ENCODE measurements at places on chromosomes 12 and 14. TPM values are rescaled to one million over a fixed set of nuclear protein-coding genes. Genes with fewer than 3 reads are reported as not detected.

GRCh38 chr14:74855945-74856344 is 20.0 kb downstream of the PROX2 start:
- H3K27ac ChIP-seq: no peak overlapping the region
- H3K4me1 ChIP-seq: peaks cover 23% of the 10 kb centered on the region
- no peaks in the 10 kb centered on the region for H3K36me3 ChIP-seq

- no peaks in the 10 kb centered on the region for H3K4me1 ChIP-seq
- no peaks in the 10 kb centered on the region for H3K36me3 ChIP-seq
- no peak overlapping the region for H3K4me3 ChIP-seq
- H3K27ac ChIP-seq: no peak overlapping the region
- no peaks in the 10 kb centered on the region for H3K27me3 ChIP-seq
- peak; percentile 53 for DNase-seq
Measured at GRCh38 chr12:128829861-128830504, 6.2 kb upstream of the SLC15A4 start.

The JAG2 gene
- total RNA-seq: 1.8 TPM

The GDF3 gene
- not detected for total RNA-seq

DNA sequence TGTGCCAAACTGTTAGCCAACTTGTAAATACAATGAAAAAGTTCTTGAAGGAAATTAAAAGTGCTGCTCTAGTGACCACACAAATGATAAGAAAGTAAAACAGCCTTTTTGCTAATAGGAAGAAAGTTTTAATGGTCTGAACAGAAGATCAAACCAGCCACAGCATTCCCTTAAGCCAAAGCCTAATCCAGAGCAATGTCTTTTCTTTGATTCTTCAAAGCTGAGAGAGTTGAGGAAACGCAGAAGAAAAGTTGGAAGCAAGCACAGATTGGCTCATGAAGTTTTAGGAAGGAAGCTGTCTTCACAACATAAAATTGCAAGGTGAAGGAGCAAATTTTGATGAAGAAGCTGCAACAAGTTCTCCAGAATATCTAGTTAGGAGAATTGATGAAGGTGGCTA is 213.8 kb downstream of the ATXN7L3B start:
- H3K27me3 ChIP-seq: no peaks in the 10 kb centered on the region
- no peak overlapping the region for H3K4me3 ChIP-seq
- no peak overlapping the region for H3K27ac ChIP-seq
- H3K4me1 ChIP-seq: no peaks in the 10 kb centered on the region

- no peak overlapping the region for H3K4me3 ChIP-seq
- no peak overlapping the region for H3K27ac ChIP-seq
- no peaks in the 10 kb centered on the region for H3K27me3 ChIP-seq
- H3K4me1 ChIP-seq: peaks cover 26% of the 10 kb centered on the region
Measured at GRCh38 chr12:88469154-88469553, 111.1 kb downstream of the KITLG start.

DNA sequence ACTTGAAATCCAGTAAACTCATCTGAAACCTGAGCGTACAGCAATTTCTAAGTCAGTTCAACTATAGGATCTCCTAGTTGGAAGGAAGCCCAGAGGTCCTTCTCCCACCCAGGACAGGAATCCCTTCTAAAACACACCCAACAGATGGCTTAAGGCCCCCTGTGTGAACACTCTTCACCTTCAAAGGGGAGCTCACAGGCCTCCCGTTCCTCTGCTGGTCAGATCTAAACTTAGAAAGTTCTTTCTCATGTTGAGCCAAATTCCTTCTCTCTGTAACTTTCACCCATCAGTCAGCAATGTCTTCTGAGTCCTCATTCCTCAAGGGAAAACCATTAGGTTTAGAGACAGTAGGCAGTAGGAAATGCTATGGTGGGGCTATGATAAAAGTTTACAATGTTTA is 355.2 kb downstream of the PCNX1 start:
- no peak overlapping the region for H3K27ac ChIP-seq
- DNase-seq: no peak
- no peaks in the 10 kb centered on the region for H3K4me1 ChIP-seq
- no peak overlapping the region for H3K4me3 ChIP-seq
- no peaks in the 10 kb centered on the region for H3K27me3 ChIP-seq

DNA sequence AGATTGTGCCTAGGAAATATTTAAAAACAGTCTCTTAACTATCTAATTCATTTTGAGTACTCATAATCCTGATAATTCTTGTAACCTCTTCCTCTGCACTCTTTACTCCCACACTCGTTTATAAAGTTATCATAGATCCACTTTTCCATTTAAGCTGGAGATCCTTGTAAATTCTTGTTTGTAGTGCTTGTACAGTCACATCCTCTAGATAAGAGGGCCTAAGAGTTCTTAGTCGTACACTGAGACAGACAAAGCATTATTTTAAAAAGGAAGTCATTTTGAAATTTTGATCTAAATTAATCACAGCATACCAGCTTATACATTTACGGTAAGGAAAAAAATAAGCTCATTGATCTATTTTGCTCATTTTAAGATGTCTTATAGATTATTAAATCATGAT is 42.5 kb downstream of the LMO3 start:
- H3K27ac ChIP-seq: no peak overlapping the region
- H3K4me1 ChIP-seq: no peaks in the 10 kb centered on the region
- H3K27me3 ChIP-seq: no peaks in the 10 kb centered on the region
- no peak overlapping the region for H3K4me3 ChIP-seq
- no peak for DNase-seq

DNA sequence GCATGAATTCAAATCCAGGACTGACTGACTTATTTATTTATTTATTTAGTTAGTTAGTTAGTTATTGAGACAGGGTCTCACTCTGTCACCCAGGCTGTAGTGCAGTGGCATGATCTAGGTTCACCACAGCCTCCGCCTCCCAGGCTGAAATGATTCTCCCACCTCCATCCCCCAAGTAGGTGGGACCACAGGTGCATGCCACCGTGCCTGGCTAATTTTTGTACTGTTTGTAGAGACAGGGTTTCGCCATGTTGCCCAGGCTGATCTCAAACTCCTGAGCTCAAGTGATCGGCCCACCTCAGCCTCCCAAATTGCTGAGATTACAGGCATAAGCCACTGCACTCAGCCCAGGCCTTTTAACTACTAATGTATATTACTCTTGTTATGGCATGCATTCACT is 36.0 kb downstream of the BTG1 start:
- H3K36me3 ChIP-seq: no peaks in the 10 kb centered on the region
- DNase-seq: no peak
- H3K4me3 ChIP-seq: no peak overlapping the region
- no peaks in the 10 kb centered on the region for H3K27me3 ChIP-seq

GRCh38 chr12:49554266-49554665 is 13.7 kb downstream of the MCRS1 start:
- no peaks in the 10 kb centered on the region for H3K4me1 ChIP-seq
- DNase-seq: no peak
- H3K4me3 ChIP-seq: no peak overlapping the region
- H3K36me3 ChIP-seq: peaks cover 11% of the 10 kb centered on the region
- no peaks in the 10 kb centered on the region for H3K27me3 ChIP-seq

The SLC25A21 gene
- 1.5 TPM for total RNA-seq

DNA sequence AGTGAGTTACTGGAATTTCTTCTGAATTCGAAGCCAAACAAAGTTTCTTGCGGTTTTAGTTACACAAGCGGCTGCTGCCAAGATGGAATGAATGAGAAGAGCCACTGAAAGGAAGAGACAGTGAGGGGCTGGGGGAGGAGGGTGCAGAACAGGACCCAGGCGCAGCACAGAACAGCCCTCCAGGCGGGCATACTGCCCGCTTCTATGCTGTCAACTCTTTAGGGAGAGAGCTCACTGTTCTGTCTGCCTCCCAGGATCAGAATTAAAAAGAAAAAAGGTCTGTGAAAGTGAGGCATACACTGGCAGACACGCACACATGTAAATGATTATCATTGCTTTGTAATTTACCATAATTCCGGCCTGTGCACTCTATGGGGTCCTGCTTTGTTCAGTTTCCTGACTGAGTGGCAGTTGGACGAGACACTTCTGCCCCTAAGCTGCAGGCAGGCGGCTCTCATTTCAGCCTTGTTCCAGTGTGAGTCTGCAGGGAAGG is 231.6 kb downstream of the CACNA1C start:
- DNase-seq: no peak
- peaks cover 75% of the 10 kb centered on the region for H3K4me1 ChIP-seq
- peak overlapping the region; percentile 87 for H3K27ac ChIP-seq
- no peaks in the 10 kb centered on the region for H3K27me3 ChIP-seq
- H3K4me3 ChIP-seq: no peak overlapping the region
- no peaks in the 10 kb centered on the region for H3K36me3 ChIP-seq

The TAS2R50 gene
- total RNA-seq: 4.6 TPM

DNA sequence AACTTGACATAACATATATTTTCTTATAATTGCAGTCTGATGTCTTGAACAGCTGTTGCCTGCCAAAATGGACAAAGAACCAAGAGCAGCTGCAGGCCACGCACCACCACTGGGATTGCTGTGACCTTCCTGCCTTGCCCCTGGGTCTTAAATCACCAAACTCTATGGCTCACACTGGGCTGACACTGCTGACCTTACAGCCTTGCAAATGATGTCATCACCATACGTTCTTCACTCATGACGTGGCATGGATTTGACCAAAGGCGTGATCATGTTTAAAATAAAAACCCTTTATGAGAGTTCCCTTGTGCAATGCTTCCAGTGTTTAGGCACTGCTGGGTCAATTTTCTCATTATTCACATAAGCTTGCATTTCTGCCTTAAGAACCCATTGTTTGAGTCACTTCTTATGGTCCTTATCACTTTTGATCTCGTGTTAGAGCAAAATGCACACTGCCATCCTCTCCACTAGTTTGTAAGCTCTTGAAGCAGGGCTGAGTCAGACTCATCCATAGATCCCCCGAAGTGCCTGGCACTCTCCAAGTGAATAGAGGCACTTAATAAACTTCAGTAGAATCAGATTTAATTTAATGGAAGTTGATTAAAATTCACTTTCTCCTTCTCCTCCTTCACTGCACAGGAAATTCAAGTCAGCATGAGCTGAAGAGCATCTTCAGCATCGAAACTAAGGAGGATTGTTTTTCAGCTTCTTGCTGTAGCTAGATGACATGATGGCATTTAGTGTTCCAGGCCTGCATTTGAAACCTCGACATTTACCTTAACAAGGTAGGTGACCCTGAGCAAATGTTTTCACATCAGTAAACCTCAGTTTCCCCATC is 132.4 kb upstream of the PZP start:
- DNase-seq: no peak
- H3K36me3 ChIP-seq: no peaks in the 10 kb centered on the region
- no peaks in the 10 kb centered on the region for H3K4me1 ChIP-seq
- H3K4me3 ChIP-seq: no peak overlapping the region

DNA sequence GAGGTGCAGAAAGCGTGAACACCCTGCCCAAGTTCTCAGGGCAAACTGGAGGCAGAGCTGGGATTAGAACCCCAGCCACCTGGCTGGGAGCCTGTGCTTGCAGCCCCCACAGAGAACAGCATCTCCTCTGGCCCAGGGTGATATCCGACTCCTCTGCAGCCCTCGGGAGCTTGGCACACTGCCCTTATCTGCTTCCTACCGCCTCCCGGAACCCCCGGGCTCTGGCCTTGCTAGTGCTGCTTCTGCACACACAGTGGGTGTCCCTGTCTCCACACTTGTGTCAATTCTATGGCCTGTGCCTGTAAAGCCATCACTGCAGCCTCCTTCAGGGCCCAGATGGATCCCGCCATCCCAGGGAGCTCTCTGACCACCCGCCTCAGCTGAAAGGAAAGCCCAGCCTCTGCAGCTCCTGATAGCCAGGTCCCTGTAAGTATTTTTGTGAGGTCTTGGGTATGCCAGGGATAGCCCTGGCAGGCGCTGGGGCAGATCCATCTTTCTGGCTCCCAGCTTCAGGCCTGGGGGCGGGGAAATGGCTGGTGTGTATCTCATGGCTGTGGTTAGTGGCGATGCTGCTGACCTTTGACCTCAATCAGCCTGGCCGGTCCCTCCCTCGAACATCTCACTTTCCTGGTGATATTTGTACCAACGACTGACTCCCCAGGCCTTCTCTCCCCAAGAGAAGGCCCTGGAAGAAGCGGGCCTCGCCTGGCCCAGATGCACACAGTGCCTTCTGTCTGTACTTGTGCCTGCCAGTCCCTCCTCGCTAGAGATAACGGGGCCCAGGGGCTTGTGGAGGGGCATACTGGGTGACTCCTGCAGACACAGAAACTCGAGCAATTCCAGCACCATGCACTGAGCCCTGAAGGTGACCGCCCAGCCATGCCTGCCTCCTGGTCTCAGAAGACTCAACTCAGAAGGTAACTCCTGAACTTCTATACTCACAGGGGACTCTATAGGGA is 183.8 kb downstream of the CALM1 start:
- DNase-seq: no peak
- H3K4me1 ChIP-seq: no peaks in the 10 kb centered on the region

The OVCH1 gene
- total RNA-seq: 2.5 TPM

Measured in sigmoid colon (tissue), 7 donors.